GM23248 (cell line): ENCODE measurements at places on chromosomes 3 and 15. TPM values are rescaled to one million over a fixed set of nuclear protein-coding genes. Genes with fewer than 3 reads are reported as not detected.

DNA sequence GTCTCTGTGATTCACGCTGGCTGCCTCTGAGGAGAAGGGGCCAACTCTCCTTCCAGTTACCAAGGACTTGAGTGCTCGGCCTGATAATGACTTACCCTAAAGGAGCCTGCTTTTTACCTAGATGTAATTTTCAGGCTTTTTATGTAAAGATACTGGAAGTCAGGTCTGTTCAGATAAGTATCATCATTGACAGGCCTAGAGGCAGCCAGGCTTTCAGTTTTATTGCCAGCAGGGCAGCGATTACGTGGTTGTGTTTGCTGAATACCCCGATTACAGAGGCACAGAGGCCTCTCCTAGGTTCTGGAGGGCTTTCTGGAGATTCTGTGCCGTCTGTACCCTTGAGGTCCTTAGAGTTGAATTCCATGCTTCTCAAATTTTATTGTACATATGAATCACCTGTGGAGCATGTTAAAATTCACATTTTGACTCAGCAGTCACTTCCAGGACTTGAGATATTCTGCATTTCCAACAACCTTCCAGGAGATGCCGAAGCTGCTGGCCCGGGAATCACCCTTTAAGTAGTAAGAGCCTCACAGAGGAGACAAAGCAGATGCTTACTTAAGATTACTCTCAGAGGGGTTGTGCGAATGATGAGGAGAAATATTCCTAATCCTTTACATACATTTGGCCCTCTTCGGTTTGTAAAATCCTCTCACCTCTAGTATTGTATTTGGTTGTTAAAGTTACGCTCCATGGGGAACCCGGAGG, 160.1 kb upstream of the BHLHE40 start:
- H3K27me3 ChIP-seq = no peaks in the 10 kb centered on the region
- DNase-seq = no peak
- H3K4me1 ChIP-seq = no peaks in the 10 kb centered on the region
- no peak overlapping the region for H3K4me3 ChIP-seq

- H3K27ac ChIP-seq = no peak overlapping the region
- no peaks in the 10 kb centered on the region for H3K36me3 ChIP-seq
- no peak for DNase-seq
- peaks cover 86% of the 10 kb centered on the region for H3K27me3 ChIP-seq
- H3K4me1 ChIP-seq = peaks cover 12% of the 10 kb centered on the region; the same call in 1 of the 2 replicates
Measured at GRCh38 chr3:172853921-172854666, 103.6 kb downstream of the ECT2 start.

GRCh38 chr3:194671511-194671899, 486 bp downstream of the LSG1 start:
- H3K4me1 ChIP-seq = peaks cover 23% of the 10 kb centered on the region
- H3K27ac ChIP-seq = peak overlapping the region; percentile 94
- H3K27me3 ChIP-seq = no peaks in the 10 kb centered on the region
- DNase-seq = peak; percentile 74
- peaks cover 8% of the 10 kb centered on the region for H3K36me3 ChIP-seq
- H3K4me3 ChIP-seq = peak overlapping the region; percentile 98

GRCh38 chr3:167559924-167560323, 86.1 kb upstream of the SERPINI2 start:
- H3K36me3 ChIP-seq = no peaks in the 10 kb centered on the region
- no peaks in the 10 kb centered on the region for H3K27me3 ChIP-seq
- H3K27ac ChIP-seq = no peak overlapping the region
- no peaks in the 10 kb centered on the region for H3K4me1 ChIP-seq
- DNase-seq = no peak
- no peak overlapping the region for H3K4me3 ChIP-seq

DNA sequence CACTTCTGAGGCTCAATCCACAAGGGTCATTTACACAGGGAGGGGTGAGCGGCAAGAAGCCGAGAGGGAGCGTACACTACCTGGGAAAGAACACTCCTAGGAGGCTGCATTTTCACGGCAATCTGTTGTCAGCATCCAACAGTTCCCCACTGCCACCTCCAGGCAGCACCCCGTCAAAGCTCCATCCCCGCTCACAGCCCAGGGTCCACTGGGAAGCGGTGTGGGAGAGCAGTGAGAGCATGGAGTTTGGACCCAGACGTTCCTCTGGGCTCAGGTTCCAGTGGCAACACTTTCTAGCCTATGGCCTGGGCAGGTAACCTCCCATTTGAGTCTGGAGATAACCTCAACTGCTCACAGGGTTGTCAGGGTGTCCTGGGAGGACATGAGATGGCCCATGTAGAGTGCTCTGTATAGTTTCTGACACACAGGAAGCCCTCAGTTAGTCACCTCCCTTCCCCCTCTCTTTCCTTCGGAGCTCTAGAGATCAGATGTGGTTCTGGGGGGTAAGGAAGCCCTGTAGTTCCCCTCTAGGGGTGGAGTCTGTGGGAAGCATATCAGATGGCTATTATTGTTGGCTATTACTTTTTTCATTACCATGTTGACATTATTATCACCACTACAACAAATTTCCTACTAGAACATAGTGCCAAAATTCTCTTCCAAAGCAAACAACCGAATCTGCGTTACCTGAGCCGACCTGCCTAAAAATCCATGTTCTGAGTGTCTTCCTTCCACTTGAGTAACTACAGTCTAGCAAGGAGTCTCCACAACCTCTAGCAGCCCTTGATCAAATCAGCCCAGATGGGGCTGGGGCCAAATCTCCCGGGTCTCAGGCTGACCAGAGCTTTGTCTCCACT, 29.1 kb downstream of the RUVBL1 start:
- H3K27ac ChIP-seq = no peak overlapping the region
- H3K4me3 ChIP-seq = no peak overlapping the region
- H3K4me1 ChIP-seq = peaks cover 15% of the 10 kb centered on the region

- H3K4me3 ChIP-seq = no peak overlapping the region
- DNase-seq = peak; percentile 90
- peak overlapping the region; percentile 33 for H3K27ac ChIP-seq
- no peaks in the 10 kb centered on the region for H3K36me3 ChIP-seq
- H3K27me3 ChIP-seq = no peaks in the 10 kb centered on the region
Measured at GRCh38 chr3:191141728-191142127, 57.3 kb upstream of the OSTN start.

GRCh38 chr15:72202302-72202701, 4.7 kb upstream of the GRAMD2A start:
- H3K27me3 ChIP-seq = no peaks in the 10 kb centered on the region
- H3K36me3 ChIP-seq = peaks cover 86% of the 10 kb centered on the region
- no peak for DNase-seq
- no peak overlapping the region for H3K27ac ChIP-seq
- H3K4me1 ChIP-seq = peaks cover 20% of the 10 kb centered on the region
- no peak overlapping the region for H3K4me3 ChIP-seq

DNA sequence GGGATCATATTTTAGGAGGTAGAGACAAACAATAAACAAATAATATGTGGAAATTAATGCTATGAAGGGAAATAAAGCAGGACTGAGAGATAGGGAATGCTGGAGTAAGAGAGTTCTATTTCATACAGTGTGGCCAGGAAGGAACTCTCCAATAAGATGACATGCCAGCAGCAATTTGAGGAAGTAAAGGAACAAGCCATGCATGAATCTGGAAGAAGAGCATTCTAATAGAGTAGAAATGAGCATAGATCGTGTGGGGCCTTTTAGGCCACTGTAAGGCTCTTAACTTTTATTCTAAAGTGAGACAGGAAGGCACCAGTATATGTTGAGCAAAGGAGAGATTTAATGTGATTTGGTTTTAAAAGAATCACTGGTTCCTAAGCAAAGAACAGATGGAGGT, 126.3 kb downstream of the DMXL2 start:
- H3K36me3 ChIP-seq = no peaks in the 10 kb centered on the region
- no peak for DNase-seq
- no peak overlapping the region for H3K27ac ChIP-seq
- H3K4me3 ChIP-seq = no peak overlapping the region

- peak; percentile 60 for DNase-seq
- H3K36me3 ChIP-seq = no peaks in the 10 kb centered on the region
- H3K4me3 ChIP-seq = no peak overlapping the region
- H3K27me3 ChIP-seq = peaks cover 33% of the 10 kb centered on the region
- H3K27ac ChIP-seq = no peak overlapping the region
- H3K4me1 ChIP-seq = peaks cover 16% of the 10 kb centered on the region
Measured at GRCh38 chr15:88708655-88709054, 69.8 kb downstream of the ISG20 start.

DNA sequence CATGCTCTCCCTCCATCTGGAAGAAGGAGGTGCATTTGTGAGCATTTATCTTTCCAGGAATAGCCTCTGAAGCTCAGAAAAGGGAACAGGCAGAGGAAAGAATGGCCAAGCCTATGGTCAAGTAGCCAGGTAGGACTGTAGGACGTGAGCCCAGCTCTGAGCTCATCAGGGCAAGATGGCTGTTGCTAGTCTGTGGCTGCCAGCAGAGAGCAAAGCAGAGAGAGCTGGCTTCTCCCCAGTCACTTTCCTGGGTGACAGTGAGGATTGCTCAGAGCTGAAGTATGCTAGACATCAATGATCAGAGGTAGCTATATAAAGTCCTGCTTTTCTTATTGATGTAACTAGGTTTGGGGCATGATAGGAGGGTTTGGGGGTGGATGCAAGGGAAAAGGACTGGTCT, 146.1 kb upstream of the SLC24A5 start:
- H3K27me3 ChIP-seq = 0 out of 2 replicates have a peak, but pooled peaks cover 4% of the 10 kb centered on the region
- H3K4me3 ChIP-seq = no peak overlapping the region
- H3K36me3 ChIP-seq = no peaks in the 10 kb centered on the region
- no peaks in the 10 kb centered on the region for H3K4me1 ChIP-seq

DNA sequence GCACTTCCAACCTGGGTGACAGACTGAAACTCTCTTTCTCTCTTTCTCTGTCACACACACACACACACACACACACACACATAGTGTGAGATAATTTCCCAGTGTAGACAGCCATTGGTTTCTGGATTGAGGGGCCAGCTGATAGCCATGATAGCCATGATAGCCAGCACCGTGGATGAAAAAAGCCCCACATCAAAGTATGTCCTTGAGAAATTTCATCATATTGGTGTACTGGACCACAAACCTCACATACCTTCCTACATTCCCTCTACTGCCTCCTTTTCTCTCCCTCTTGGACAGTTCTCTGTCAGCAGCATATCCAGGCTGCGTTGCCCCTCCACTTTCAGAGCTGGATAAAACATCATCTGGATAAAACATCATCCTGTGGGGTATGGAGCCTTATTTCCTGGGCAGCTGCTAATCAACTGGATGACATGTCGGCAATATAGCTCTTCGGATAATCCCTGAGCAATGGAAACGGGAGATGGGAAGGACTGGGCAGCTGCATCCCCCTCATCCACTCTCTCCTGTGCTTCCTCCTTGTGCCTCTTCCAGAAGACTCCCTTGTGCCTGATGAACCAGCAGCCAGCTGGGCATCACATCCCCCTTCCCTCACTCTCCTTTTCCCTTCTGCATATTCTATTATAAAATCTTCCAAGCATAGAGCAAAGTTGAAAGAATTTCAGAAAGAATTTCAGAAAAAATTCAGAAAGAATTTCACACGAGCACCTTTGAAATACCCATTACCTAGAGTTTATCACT, 39.3 kb downstream of the GRK7 start:
- no peaks in the 10 kb centered on the region; the same call in 1 of the 2 replicates for H3K4me1 ChIP-seq
- H3K27me3 ChIP-seq = no peaks in the 10 kb centered on the region
- H3K4me3 ChIP-seq = no peak overlapping the region
- DNase-seq = no peak
- H3K27ac ChIP-seq = no peak overlapping the region

GRCh38 chr3:195752546-195753331, 32.0 kb downstream of the MUC20 start:
- DNase-seq = no peak
- H3K4me3 ChIP-seq = no peak overlapping the region
- no peak overlapping the region for H3K27ac ChIP-seq
- no peaks in the 10 kb centered on the region for H3K4me1 ChIP-seq
- no peaks in the 10 kb centered on the region for H3K36me3 ChIP-seq

DNA sequence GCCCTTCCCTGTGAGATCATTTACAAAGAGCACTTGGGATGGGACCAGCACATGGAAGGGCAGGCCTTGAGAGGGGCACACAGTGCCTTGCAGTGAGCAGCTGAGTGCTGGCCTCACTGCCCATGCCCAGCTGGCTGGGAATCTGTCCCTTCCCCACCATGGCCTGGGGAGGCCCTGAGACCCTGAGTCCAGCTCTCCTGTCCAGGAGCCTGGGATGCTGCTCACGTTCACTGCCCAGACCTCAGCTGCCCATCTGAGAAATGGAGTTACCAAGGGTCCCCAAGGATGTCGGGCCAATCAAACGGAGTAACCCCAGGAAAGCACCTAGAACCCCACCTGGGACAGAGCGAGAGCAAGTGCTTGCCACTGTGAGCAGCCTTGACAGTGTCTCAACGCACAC, 35.6 kb downstream of the WNT7A start:
- 0 out of 2 replicates have a peak, but pooled peaks cover 5% of the 10 kb centered on the region for H3K27me3 ChIP-seq
- no peak overlapping the region for H3K27ac ChIP-seq
- no peaks in the 10 kb centered on the region for H3K36me3 ChIP-seq
- no peak overlapping the region for H3K4me3 ChIP-seq

- H3K4me1 ChIP-seq = 0 out of 2 replicates have a peak, but pooled peaks cover 8% of the 10 kb centered on the region
- no peak for DNase-seq
- H3K36me3 ChIP-seq = no peaks in the 10 kb centered on the region
- H3K4me3 ChIP-seq = no peak overlapping the region
Measured at GRCh38 chr3:175479175-175479574, 620.0 kb downstream of the NAALADL2 start.

DNA sequence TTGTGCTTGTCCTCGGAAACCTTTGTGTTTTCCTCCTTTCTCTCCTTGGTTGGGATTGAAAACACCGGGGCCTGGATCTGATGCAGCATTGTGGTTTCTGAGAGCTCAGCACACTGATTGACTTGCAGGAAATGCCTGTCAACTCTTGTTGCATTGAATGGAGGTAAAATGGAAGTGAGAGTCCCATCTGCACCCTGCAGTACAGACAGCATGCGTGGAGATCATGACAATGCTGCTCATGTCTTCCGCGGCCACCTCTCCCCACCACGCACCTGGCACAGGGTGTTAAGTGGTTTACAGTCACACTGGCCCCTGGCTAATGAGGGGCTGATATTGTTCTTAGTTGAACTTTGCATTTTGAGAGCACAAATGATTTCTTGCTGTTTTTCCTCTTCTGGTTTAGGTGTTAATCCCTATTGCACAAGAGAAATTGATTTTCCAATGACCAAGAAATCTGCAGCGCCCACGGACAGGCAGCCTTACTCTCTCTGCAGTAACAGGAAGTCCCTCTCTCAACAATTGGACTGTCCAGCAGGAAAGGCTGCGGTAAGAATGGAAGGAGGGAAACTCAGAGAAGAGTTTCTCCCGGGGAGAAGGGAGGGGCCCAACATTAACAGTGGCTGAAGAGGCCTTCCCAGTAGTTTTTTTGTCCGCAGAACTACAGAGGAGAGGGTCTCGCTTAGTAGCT, 58.5 kb downstream of the STARD5 start:
- no peaks in the 10 kb centered on the region for H3K27me3 ChIP-seq
- H3K4me1 ChIP-seq = peaks cover 15% of the 10 kb centered on the region
- DNase-seq = no peak
- H3K4me3 ChIP-seq = peak overlapping the region; percentile 59
- H3K36me3 ChIP-seq = no peaks in the 10 kb centered on the region
- no peak overlapping the region for H3K27ac ChIP-seq

GRCh38 chr3:170651260-170651845, 65.5 kb upstream of the SLC7A14 start:
- H3K27ac ChIP-seq = no peak overlapping the region
- H3K4me3 ChIP-seq = no peak overlapping the region
- DNase-seq = no peak
- no peaks in the 10 kb centered on the region for H3K27me3 ChIP-seq
- H3K36me3 ChIP-seq = no peaks in the 10 kb centered on the region

CSTA gene
- 1.8 and 2.0 TPM in 2 replicates for total RNA-seq

CHRNA5 gene
- under 0.01 and 1.3 TPM in 2 replicates for total RNA-seq

LMLN gene
- 3.1 and 3.4 TPM in 2 replicates for total RNA-seq

CPN2 gene
- not detected in 2 replicates for total RNA-seq

GUCA1C gene
- not detected in 2 replicates for total RNA-seq

KBTBD13 gene
- not detected in 2 replicates for total RNA-seq

PP2D1 gene
- total RNA-seq = not detected in 2 replicates

PIK3R4 gene
- total RNA-seq = 19.1 and 26.9 TPM in 2 replicates

PROS1 gene
- 25.6 and 26.4 TPM in 2 replicates for total RNA-seq

CLDN1 gene
- total RNA-seq = 0.32 and 0.38 TPM in 2 replicates
